ENCODE measurements at places on chromosomes 6 and 20.

DNA sequence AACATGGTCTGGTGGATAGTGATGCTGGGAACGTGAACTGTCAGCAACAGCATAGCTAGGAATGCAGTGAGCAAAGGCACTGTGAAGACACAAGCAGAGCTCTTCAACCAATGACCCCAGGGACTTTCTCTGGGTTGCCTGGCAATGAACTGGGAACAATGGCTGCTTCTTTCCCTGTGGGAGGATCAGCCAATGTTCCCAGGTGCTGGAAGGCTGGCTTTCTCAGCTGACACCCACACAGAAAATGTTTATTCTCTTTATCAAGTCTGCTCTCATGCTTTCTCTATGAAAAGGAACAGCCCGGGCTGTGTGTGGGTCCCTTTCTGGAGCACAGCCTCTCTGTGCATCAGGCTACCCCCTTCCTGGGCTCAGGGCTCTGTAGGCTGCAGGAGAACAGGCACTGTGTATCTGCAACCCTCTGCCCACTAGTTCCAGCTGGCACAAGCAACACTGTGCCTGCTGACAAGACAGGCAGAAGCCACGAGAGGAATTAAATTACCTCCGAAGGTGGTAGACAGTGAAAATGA, 54.2 kb downstream of the HFE start:
- no peak for ATAC-seq

DNA sequence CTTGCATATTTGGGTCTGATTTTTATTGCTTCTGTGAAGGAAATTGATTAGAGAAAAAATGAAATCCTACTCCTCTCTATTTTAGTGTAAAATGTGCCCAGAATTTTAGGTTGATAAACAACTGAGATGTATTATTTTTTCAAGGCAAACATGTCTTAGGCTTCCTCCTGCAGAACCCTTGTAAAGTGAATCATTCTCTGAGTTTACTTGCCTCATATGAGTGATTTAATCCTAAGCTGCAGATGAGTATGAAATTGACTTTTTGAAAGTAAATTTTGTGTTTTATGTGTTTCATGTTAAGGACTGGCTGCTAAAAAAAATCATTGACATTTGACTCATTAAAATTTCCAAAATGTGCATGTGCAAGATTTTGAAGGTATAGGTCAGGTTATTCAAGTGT, 138.5 kb upstream of the PHACTR1 start:
- ATAC-seq = no peak

DNA sequence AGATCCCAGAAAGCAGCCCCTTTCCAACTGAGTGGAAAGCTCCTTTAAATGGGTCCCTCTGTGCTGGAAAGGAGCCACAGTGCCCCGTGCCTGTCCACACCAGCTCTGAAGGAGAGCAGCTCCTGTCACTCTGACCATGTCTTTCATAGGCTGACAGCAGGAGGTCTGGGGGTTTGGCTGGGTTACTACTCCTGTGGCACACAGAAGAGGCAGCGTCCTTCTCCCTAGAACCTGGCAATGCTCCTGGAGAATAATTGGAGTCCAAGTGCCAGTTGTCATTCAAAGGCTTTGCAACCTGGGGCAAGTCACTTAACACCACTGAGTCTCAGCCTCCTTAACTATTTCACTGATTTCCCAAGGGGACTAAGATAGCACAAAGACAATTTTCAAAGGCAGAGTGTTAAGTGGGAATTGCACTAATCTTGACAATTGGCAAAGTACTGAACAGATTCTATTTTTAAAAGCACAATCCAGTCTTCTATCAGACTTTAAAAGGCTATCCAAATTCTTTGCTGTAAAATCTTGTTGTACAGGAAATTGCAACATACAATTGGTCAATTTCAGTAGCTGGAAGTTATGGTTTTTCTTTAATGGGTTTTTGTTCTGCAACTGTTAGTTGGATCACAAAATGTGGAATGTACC, 457.2 kb downstream of the KIF16B start:
- no peak for ATAC-seq

DNA sequence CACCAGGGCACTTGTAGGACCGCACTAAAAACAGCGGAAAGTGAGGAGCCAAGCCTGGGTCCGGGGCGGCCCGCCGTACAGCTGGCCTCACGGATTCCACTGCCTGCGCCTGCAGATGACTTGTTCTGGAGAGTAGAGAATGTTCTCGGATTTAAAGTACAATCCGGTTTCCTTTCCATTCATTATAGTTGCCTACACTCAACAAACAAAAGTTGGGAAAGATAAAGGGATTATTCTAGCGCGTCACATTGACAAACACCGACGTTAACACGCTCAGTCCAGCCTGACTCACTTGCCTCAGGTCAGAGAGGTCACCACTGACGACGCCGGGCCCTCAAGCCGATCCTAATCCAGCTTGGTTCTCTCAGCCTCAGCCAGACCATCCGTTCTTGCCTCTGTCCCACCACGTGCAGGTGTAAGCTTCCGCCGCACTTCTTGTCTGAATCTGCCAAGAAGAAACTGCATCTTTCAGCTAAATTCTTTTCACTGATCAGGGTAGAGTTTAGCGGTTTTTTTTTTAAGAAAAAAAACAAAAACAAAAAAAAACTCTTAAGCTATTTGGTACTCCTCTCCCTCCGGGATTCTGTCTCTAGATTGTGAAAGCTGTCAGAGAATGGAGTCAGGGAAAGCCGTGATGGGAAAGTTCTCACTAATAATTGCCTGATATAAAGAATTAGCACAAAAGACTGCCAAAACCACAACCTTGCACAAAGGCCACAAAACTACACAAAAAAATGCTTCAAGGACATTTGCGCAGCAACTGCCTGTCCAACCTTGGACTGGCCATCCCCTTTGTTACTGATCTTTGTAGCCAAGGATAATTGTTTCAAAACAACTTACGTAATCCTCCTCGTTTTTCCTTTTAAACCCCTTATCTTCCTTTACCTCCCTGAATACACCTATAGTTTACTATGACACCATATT, 1.1 kb upstream of the PHF10 start:
- peak; percentile 62 for ATAC-seq

- no peak for ATAC-seq
These were observed 67.9 kb downstream of the GMPR start for GRCh38 chr6:16306334-16306733.

GRCh38 chr6:129901910-129902309, 40.8 kb upstream of the TMEM244 start:
- ATAC-seq = peak; percentile 94

- ATAC-seq = no peak
These were observed 358.9 kb downstream of the CENPW start for GRCh38 chr6:126698732-126699240.

GRCh38 chr6:28615955-28616747, 90.5 kb downstream of the GPX5 start:
- no peak for ATAC-seq

DNA sequence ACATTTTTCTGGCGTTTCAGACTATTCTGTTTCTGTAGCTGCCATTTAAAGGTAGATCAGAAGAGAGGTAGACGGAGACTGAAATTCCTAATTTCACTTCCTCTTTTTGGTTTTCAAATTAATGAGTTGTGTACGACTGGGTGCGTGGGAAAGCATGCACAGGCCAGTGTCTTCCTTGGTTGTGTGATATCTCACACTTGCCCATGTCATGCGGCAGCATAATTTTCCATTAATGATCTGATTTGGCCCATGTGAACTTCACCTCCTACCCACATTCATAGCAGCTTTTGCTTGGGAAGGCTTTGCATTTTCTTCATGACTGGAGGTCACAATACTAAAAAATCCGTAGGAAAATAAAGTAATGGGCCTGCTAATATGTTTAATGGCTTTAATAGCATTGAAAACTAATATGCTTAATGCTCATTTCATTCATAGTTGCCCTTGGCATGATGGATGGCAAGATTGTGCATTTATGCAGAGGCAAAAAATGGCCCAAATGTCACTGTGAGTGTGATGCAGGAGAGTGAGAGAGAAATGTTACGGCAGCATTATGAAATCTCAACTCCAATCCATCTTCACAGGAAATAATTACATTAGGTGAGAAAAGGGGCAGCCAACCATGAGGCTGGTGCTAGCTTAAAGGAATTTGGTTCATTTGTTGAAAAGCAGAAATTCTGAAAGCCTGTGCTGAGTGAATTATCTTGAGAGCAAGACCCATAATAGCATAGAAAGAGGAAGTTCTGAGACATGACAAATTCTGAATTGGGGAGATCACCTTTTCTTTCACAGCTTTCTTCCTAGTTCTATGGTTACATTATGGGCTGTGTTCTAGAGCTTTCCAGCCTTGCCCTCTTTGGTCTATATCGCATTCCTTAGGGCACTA, 69.0 kb upstream of the UST start:
- peak; percentile 29 for ATAC-seq

DNA sequence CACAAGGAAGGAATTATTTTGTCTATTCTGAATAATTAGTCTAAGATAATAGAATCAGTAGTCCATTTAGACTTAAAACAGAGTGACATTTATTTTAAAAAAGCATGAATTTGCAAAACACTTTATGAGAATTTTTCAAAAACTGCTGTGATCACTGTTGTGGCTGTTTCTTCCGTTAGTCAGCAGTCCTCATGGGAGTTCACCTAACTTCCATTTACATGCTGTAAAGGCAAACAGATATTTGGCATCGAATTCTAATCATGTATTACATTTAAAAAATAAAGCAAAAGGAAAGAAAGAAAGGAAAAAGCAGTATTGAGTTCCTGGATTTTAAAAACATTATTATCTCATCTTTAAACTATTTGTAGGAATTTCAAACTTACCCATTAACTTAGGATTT, 111.8 kb downstream of the MTHFD1L start:
- ATAC-seq = no peak

GRCh38 chr6:37583261-37583660, 83.6 kb upstream of the CCDC167 start:
- no peak for ATAC-seq

GRCh38 chr6:146593986-146594385, 4.8 kb upstream of the ADGB start:
- ATAC-seq = no peak

DNA sequence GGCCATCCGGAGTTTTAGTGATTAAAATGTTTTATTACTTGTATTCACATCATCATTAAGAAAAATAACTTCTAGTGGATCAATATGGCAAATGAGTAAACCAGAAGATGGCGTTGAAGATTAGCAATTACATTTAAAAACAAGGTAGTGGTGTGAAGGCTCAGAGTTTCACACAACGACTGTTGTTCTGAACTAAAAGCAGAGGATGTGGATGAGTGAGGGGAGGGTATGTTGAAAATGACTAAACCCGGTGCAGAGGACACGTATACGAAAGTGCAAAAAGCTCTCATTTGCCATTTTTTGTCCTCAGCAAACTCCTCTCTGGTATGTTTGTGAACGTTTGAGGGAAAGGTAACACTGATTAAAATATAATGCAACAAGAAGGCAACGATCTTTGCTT, 1.9 kb upstream of the IRF4 start:
- no peak for ATAC-seq

DNA sequence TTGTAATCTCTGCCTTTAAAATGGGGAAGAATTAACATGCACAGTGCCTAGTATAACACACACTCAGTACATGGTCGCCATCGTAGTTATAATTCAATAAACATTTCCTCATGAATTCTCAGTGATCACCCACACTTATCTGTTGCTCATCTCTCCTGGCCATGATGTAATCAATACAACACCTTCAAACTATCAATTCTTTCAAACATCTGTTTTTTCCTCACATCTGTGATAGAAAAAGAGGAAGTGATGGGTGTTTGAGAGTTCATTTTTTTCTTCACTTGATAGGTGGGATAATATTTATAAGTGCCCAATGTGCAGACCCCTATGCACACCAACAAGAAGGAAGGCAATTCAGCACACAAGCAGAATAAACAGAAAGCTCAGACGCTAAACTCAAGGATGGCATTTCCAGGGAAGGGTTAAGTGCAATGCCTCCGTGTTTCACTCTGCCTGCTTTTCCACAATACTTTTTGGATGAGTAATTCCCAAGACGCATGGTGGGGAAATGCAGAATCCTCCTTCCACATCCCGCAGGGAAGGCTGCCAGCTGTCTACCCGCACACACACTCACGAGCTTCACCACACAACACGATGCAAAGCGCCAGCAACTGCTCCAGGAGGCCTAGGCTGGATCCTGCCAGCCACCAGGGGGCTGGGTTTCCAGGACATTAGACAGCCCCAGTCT, 100.3 kb downstream of the GMPR start:
- ATAC-seq = peak; percentile 36

GRCh38 chr6:44269921-44270525, at the start of gene TMEM151B:
TMEM151B (plus strand) TSS chr6:44270450; CDS start chr6:44270743, 293 bp downstream.
- ATAC-seq = no peak

DNA sequence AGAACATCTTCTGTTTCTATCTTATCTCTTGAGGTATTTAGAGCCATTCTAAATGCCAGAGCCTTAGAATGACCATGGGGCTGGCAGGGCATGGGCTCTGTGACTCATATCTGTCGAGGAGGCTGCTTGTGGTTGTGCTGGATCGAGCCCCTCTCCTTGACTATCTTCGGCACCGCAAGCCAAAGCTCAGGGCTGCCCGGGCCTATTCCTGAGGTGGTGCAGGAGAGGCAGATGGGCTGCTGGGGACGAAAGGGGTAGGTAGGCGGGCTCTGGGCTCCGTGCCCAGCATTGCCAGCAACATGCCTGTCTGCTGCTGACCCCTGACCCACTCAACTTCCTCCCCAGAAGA, 89.9 kb downstream of the NOL4L start:
- no peak for ATAC-seq

- peak; percentile 52 for ATAC-seq
These were observed 1.1 kb downstream of the ABRACL start for GRCh38 chr6:139029470-139030227.

DNA sequence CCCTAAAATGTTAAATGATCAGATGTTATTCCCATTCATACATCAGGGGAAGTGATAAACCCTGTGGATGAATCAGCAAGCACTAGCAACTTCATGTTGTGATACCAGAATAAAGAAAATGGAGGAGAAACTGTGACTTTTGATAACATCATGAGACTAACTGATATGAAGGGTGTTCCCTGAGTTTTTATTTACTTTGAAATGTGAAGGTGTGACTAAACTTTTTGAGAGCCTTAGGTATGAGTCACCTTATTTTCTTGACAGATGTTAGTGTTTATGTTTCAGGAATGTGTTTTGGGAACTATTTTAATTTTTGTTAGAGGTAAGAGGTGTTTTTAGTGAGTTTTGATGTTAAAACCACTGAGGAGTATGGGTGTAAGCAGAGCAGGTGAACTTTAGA, 4.4 kb downstream of the PARD6B start:
- no peak for ATAC-seq

- no peak for ATAC-seq
These were observed 117.3 kb upstream of the ARMC2 start for GRCh38 chr6:108730635-108731515.

DNA sequence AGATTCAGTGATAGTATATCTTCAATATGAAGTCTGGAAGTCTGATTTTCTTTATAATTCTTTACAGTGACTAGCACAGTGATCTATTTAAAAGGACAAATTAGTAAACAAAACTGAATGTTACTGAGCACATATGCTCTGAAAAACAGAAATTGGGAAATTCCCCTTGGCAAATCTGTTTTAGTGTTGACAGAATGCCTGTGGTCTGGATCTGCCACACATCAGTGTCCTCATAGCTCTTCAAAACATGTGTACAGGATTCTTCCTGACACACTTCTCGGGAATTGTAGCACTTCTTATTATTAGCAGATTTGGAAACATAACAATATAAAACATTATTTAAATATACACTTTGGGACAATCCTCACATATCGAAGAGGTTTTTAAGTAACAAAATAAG, 354.3 kb downstream of the COL12A1 start:
- ATAC-seq = no peak

GRCh38 chr6:43455531-43456428, at the start of gene DLK2:
DLK2 (minus strand) TSS chr6:43455548; CDS start chr6:43454825, 723 bp downstream.
- peak; percentile 25 for ATAC-seq

GRCh38 chr20:24612799-24613775, 143.7 kb downstream of the SYNDIG1 start:
- ATAC-seq = no peak
